Peyer's patch (tissue), 4 donors: ENCODE measurements at places on chromosomes 11 and 22. TPM values are rescaled to one million over a fixed set of nuclear protein-coding genes. Genes with fewer than 3 reads are reported as not detected.

- no peak overlapping the region for H3K27ac ChIP-seq
- no peaks in the 10 kb centered on the region for H3K4me1 ChIP-seq
- no peaks in the 10 kb centered on the region for H3K36me3 ChIP-seq
- peak; percentile 77 for DNase-seq
- no peaks in the 10 kb centered on the region for H3K27me3 ChIP-seq
- H3K4me3 ChIP-seq = no peak overlapping the region
Observed at GRCh38 chr11:13486926-13487660, 8.7 kb downstream of the PTH start.

DNA sequence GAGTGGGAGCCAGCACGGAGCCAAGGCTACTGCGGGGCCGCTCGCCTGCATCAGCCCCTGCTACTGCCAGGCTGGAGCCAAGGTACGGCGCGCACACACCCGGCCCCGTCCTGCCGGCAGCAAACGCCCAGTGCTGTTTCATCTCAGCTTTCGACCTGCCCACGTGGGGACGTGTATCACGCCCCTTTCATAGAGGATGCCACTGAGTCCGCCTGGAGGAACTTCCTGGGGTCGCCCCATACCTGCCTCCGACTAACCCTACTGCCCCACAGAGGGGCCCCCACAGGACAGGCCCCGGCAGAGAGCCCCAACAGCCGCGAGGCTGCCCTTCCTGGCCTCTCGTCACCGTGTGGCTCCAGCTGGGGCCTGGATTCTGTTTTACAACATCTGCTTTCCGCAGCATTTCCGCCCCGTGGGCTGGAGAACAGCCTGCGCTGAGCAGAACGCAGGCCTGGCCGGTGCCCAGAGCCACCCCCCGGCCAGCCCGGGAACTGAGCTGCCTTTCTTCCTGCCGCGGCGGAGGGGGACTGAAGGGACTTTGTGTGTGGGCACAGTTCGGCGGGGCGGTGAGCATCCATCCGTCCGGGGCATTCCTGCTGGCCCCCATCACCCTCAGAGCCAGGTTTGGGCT is 22.9 kb upstream of the ARHGAP8 start:
- no peaks in the 10 kb centered on the region for H3K4me1 ChIP-seq
- H3K27ac ChIP-seq = peak overlapping the region; percentile 38
- no peaks in the 10 kb centered on the region for H3K27me3 ChIP-seq
- H3K4me3 ChIP-seq = no peak overlapping the region
- DNase-seq = no peak
- H3K36me3 ChIP-seq = peaks cover 52% of the 10 kb centered on the region

The EHF gene
- 94.9 TPM for total RNA-seq

DNA sequence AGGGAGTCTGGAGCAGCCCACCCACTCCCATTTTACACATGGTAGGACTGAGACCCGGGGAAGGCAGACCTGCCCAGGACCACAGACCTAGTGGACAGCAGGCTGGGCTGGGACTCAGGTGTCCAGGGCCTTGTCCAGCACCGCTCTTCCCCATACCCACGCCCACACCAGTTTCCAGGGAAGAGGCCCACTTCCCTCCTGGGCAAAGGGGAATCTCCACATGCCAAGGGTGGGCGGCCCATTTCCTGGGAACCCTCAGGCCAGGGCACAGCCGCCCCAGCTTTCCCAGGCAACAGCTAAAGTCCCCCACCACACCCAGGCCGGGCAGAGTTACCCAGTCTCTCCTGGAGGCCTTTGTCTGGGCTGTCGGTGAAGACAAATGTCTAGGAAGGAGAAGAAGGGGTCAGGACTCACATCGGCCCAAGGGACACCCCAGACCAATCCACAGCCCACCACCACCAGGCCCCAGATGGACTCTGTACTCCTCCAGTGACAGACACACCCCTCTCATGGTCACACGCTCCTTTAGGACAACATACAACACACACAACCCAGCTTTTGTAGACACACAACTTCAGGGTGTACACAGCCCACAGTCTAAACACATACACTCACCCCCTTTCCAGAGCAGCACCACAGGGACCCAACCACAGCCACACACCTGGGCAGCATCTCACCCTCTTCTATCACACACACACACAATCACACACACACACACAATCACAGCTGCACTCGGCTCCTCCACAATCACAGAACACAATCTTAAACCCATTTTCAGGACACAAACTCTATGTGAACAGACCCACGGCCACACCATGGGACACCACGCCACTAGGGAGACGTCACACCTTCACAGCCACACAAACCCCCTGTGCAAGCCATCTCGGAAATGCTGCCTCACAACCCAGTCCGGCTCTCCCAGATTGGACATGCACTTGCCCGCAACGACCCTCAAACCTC is 5.5 kb downstream of the MFNG start:
- no peaks in the 10 kb centered on the region for H3K36me3 ChIP-seq
- no peak for DNase-seq
- peaks cover 8% of the 10 kb centered on the region for H3K4me1 ChIP-seq
- H3K27ac ChIP-seq = no peak overlapping the region
- no peaks in the 10 kb centered on the region for H3K27me3 ChIP-seq
- no peak overlapping the region for H3K4me3 ChIP-seq

DNA sequence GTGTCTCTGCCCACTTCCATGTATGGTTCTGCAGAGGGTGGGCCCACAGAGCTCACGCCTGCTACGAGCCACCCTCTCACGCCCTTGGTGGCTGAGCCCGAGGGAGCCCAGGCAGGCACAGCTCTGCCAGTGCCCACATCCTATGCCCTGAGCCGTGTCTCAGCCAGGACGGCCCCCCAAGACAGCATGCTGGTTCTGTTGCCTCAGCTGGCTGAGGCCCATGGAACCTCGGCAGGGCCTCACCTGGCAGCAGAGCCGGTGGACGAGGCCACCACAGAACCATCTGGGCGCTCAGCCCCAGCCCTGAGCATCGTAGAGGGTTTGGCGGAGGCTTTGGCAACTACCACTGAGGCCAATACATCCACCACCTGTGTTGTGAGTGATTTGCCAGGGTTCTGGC is 64.0 kb downstream of the OTOG start:
- no peaks in the 10 kb centered on the region for H3K27me3 ChIP-seq
- H3K4me3 ChIP-seq = no peak overlapping the region
- no peak overlapping the region for H3K27ac ChIP-seq
- no peaks in the 10 kb centered on the region for H3K36me3 ChIP-seq

The CCDC81 gene
- total RNA-seq = 22.3 TPM

The ALDH3B2 gene
- not detected for total RNA-seq

The FBLN1 gene
- total RNA-seq = 144 TPM

The SYNGR1 gene
- 3.8 TPM for total RNA-seq

DNA sequence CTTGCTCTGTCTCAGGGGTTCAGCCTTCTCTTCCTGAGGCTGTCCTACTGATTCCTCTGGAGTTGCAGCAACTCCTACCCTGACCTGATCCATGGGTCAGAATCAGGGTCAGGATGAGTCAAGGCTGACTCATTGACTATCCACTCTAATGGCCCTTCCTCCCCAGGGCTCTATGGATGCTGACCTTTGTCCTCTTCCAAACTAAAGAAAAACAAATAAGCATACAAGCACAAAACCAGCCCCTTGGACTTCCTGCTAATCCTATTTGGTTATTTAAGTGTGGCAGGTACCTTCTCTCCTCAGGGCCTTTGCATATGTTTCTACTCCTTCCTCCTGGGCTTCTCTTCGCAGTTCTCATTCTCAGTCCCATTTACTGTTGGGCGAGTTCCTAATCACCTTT is 204.5 kb upstream of the NAV2 start:
- no peaks in the 10 kb centered on the region for H3K4me1 ChIP-seq
- H3K36me3 ChIP-seq = no peaks in the 10 kb centered on the region
- H3K27me3 ChIP-seq = no peaks in the 10 kb centered on the region
- no peak overlapping the region for H3K4me3 ChIP-seq

The DNAJB13 gene
- total RNA-seq = 0.54 TPM

DNA sequence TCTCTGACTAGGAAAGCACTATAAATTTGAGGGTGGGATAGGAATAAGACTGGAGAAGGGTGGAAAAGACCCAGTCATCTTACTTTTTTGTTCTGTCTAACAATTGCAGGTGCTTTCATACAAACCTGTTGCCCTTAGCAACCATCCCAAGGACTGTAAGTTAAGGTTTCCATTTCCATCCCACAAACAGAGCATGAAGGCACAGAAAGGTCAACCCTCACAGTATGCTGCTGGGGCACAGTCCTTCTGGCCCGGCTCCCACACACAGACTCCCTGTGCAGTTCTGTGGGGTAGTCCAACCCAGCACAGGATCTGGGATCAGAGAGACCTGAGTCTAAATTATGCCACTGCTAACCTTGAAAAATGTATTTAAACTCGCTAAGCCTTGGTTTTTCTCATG is 38.4 kb upstream of the ETS1 start:
- H3K27ac ChIP-seq = peak overlapping the region; percentile 67
- H3K36me3 ChIP-seq = no peaks in the 10 kb centered on the region
- DNase-seq = no peak
- no peak overlapping the region for H3K4me3 ChIP-seq
- H3K4me1 ChIP-seq = peaks cover 25% of the 10 kb centered on the region

The KDM4D gene
- total RNA-seq = not detected

DNA sequence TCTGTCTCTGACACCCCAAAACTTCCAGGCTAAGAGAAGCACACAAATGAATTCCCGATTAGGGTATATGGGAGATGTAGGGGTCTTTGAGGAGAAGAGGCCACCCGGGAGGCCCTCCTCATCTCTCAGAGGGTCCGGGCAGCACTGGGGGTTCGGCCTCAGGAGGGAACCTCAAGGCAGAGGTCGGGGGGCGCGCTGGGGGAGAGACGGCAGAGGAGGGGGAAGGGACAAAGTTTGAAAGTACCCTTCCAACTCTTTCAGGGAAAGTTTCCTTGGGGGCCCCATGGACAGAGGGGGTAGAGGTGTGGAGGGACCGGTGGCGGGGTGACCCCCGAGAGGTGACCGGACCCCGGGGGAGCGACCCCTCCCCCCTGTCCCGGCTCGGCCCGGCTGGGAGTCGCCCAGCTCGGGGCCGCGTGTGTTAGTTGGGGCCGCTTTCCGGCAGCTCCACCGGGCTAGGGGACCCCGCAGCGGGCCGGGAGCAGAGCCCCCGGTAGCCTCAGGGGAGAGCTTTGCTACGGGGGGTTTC is 3.3 kb upstream of the GCAT start:
- H3K4me1 ChIP-seq = peaks cover 53% of the 10 kb centered on the region
- no peaks in the 10 kb centered on the region for H3K27me3 ChIP-seq
- peak overlapping the region; percentile 96 for H3K27ac ChIP-seq

- DNase-seq = no peak
- no peak overlapping the region for H3K27ac ChIP-seq
- H3K27me3 ChIP-seq = no peaks in the 10 kb centered on the region
- no peaks in the 10 kb centered on the region for H3K36me3 ChIP-seq
Observed at GRCh38 chr11:93549976-93550375, 6.8 kb upstream of the SMCO4 start.

GRCh38 chr11:94450048-94450447 is 43.6 kb downstream of the MRE11 start:
- no peaks in the 10 kb centered on the region for H3K4me1 ChIP-seq
- no peak overlapping the region for H3K27ac ChIP-seq
- H3K4me3 ChIP-seq = no peak overlapping the region
- no peaks in the 10 kb centered on the region for H3K36me3 ChIP-seq

The PGR gene
- total RNA-seq = 0.38 TPM

DNA sequence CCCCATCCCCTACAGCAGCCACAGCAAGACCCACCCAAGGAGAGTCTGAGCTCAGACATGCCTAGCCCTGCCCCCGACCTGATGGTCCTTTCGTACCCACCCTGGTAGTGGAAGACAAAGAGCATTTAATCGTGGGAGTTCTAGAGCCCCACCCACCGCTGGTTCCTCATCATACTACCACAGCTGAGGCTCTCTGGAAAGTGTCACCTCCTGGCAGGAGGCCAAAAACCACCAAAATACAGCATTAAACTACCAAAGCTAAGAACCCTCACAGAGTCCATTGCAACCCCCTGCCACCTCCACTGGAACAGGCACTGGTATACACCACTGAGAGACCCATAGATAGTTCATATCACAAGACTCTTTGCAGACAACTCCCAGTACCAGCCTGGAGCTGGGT is 311.1 kb downstream of the TENM4 start:
- no peaks in the 10 kb centered on the region for H3K4me1 ChIP-seq
- no peak overlapping the region for H3K4me3 ChIP-seq
- H3K27ac ChIP-seq = no peak overlapping the region
- H3K36me3 ChIP-seq = no peaks in the 10 kb centered on the region

GRCh38 chr11:71946144-71946571 is 17.3 kb downstream of the RNF121 start:
- no peaks in the 10 kb centered on the region for H3K4me1 ChIP-seq
- H3K27ac ChIP-seq = no peak overlapping the region
- DNase-seq = no peak
- H3K27me3 ChIP-seq = no peaks in the 10 kb centered on the region

DNA sequence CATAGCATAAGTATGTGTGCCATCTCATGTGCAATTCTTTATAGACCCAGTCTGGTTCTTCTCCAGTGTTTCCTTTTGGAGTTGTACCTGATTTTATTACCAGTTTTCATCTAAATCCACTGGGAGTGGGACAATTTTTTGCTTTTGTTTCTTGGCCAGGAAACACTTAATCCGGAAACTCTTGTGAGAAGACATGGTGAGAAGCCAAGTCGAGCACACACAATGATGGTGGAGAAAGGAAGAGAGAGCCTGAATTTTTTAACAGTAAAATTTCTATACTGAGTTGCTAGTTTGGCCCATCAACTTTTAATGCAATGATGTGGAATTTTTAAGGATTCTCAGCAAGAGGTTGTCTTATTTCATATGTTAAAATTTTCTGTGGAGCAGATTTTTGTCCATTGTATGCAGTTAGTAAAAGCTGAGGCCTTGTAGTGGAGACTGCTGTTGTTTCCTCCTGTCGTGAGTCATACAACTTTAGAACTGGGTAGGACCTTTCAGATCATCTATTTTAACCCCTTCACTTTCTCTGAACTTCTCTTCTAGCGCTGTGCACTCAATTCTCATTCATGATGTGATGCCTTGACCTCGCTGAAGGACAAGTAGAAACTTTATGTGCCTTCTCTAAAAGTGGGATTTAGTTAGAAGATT is 17.1 kb downstream of the FAR1 start:
- H3K36me3 ChIP-seq = no peaks in the 10 kb centered on the region
- H3K4me1 ChIP-seq = no peaks in the 10 kb centered on the region
- H3K27ac ChIP-seq = no peak overlapping the region
- DNase-seq = no peak

- no peaks in the 10 kb centered on the region for H3K36me3 ChIP-seq
- DNase-seq = peak; percentile 75
- peak overlapping the region; percentile 54 for H3K4me3 ChIP-seq
- H3K27ac ChIP-seq = no peak overlapping the region
Observed at GRCh38 chr11:120168960-120169681, 31.2 kb upstream of the TRIM29 start.
